WERI-Rb-1 (cell line): ENCODE measurements at places on chromosomes 3 and 15.

DNA sequence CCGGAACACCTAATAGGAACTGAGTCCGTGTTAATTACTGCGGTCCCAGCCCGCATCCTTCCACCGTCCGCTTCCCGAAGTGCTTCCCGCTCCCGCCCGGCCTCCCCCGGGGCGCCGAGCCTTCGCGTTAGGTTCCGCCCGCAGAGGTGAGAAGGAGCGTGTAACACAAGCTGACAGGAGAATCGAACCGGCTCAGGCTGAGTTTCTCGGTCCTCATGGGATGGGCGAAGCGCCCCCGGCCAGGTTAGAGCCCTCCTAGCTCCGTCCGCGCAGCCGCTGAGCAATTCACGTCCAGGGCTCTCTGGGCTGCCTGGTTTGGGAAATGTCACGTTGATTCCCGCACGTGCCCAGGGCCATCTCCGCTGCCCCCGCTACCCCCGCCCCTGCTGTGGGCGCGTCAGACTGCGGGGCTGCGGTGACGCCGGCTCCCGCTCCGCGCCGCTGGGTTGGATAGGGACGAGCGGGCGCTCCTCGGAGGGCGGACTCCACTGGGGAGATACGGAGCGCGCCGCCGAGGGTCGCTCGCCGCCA, 954 bp downstream of the CLDN11 start:
- DNase-seq, result no peak

DNA sequence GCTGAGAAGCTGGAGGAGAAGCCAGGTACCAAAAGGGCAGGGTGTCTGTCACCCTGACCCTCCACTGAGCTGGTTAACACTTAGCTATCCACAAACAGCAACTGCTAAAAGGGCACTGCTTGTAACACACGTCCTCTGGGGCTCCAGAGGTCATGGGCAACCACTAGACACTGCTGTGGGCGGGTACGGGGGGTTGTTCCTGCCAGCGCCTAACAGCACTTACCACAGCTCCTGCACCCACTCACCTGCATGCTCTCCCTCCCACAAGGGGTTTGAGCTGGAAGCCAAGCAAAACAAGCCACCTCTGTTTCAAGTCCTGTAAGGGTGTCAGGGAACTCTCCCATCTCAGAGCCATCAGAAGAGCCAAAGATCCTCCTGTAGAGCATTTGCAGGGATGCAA, 407.6 kb downstream of the MFSD1 start:
- DNase-seq, result no peak

- no peak for DNase-seq
Measured at GRCh38 chr15:62792986-62793751, 249.4 kb upstream of the TPM1 start.

GRCh38 chr3:8516047-8516661, 14.5 kb downstream of the LMCD1 start:
- no peak for DNase-seq

DNA sequence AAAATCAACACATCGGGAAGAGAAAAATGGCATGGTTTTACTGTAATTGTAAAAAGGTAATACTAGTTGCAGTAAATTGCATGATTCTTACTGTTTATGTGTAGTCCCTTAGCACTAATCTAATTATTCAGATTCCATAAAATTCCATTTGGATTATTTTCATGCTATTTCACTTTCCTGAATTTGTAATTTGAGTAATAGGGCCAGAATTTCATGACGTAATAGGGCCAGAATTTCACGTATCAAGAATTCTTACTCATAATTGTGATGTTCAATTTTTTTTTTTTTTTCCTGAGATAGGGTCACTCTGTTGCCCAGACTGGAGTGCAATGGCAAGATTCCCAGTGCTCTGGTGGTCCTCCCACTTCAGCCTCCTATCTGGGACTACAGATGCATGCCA, 2.9 kb upstream of the U2SURP start:
- no peak for DNase-seq

- no peak for DNase-seq
Measured at GRCh38 chr15:62816342-62817069, 226.0 kb upstream of the TPM1 start.

DNA sequence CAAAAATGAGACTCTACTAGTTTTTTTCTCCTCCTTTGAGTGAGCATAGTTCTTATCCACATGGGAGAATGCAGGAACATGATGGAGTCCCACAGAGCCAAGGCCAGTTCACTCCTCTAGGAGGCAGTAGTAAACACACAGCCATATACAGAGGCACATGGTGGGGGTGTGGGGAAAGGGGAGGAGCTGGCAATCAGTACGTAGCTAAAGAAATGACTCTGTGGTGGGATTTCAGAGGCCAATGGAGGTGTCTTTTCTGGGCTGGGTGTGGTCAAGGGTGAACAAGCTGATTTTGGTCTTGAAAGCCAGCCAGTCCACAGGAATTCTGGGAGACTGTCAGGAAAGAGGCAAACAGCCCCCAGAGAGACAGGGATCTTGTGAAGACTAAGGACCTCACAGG, 6.6 kb upstream of the RAB11A start:
- peak; percentile 71 for DNase-seq

DNA sequence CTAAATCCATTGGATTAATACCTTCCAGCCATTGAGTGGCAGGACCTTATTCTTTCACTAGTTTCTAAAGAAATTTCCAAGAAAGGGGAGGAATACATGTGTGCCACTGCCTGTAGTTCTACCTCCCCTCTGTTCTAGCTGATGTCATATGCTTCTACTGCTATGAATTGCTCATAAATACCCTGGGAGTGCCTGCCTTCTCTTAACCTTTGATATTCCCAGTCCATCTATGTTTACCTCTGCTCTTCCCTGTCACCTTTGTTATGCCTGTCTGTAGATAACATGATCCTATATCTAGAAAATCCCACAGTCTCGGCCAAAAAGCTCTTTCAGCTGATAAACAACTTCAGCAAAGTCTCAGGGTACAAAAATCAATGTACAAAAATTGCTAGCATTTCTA, 486.9 kb upstream of the ARRDC4 start:
- DNase-seq, result no peak

- DNase-seq, result no peak
Measured at GRCh38 chr3:23867838-23868237, 49.0 kb downstream of the NKIRAS1 start.

GRCh38 chr3:141231952-141232823, 563 bp downstream of the PXYLP1 start:
- DNase-seq, result peak; percentile 54

DNA sequence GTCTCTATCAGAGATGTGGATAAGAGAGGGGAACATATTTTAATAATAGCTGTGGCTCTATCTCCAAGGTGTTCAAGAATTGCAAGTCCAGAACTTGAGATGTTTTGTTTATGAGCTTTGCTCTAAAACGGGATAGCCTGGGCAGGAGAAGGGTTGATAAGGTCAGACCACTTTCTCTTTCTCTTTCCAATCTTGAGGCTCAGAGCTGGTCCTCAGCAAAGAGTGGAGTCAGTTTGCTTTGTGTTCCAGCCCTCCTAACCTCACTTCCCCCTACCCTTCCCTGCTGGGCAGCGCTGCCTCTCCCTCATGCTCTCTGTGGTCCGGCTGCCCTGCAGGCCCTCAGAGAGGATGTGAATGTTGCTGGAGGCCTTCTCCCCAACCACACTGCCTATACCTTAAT, 13.8 kb downstream of the KLHL6 start:
- DNase-seq, result no peak

DNA sequence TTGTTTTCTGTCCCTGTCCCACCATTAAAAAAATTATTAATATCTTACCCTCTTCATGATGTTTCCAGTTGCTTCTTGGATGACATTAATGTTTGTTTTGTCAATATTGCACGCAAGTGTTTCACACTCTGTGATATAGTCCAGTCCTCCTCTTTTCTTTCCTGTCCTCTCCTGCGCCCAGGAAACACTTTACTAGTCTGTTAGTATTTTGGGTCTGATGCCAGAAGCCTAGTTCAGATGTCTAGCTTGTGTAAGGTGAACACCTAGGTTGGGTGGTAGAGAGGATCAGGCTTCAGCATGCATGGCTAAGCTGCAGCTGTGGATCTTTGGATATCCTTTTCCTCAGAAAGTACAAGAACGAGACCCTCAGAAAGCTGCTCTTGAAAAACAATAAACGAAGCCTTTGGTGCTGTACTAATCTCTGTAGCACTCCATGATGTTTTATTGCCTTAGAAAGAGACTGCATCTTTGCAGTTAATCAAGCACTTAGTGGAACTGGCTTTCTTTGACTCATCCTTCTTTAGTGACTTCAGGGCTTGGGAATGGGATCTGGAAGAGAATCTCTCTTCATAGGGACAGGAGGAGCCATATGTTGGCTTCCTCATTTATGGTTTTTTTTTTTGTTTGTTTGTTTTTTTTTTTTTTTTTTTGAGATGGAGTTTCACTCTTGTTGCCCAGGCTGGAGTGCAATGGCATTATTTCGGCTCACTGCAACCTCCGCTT, 253.4 kb downstream of the LPP start:
- DNase-seq, result no peak

DNA sequence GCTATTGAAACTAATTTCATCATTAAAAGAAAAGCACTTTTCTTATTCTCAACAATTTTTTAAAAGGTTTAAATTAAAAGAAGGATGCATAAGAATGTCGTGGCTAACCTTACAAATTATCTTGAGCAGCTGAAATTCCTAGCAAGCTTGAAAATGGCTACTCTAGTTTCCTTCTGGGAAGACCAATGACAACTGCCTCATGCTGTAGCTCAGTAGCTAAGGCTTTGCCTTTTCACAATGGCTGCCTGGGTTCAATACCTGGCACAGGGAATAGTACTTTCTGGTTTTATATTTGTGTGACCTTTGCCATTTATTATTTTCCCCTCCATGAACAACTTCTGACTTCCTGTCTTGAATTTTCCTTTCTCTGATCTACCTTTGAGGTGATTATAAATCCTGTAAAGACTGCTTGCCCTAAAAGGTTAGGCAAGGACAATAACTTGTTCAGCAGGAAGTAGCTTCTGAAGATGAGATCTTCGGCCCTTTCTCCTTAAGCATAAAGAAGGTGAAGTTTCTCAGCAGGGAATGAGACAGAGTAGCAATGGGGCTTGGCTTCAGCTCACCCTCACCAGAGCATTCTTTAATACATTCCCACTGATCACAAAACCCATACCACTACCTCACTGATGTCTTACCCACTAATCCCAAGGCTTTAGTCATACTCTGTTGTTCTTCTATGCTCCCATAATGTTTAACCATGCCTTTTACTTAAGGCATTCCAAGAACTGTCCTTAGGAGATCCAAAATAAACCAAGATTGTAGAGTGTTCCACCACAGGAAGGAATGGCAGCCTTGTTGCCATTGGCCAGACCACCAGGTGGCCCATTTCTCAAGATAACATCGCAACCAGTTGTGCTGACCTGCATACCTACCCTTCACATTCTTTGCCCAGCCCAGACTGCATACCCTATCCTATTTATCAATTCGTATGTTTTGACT, 276.8 kb downstream of the ULK4 start:
- no peak for DNase-seq

DNA sequence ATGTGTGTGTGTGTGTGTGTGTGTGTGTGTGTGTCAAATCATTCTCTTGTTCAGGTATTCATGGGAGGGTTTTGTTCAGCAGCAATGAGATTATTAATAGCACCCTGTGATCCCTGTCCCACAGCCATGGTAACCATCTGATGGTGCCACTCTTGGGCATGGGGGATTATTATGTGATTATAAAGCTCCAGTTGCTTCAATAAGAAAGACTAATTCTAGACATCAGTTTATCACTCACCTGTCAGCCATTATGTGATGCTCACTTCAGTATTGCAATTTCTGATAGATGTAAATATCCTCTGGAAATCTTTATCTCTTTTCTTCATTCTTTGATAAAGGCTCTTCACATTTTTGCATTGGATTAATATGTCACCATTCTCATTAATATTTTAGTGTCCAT, 145.9 kb upstream of the POU1F1 start:
- DNase-seq, result no peak

DNA sequence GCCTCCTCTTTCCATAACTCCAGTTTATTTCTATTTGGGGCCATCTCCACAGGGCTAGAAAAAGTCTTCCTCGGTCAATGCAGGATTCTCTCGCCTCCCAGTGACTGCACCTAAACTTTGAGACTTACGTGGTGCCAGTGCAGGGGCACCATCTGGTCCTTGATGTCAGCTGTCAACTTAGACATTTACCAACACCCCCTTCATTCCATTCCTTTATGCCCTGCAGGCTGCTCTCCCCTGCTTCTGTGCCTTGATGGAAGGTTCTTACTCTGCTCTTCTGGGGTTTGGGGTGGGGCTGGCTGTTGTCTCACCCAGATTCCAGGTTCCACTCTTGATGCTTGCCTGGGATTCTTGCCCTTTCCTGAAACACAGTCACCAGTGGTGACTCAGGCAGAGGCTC, 101.8 kb downstream of the ST8SIA2 start:
- no peak for DNase-seq

GRCh38 chr15:45111390-45112142, 2.4 kb downstream of the DUOX2 start:
- DNase-seq, result no peak

DNA sequence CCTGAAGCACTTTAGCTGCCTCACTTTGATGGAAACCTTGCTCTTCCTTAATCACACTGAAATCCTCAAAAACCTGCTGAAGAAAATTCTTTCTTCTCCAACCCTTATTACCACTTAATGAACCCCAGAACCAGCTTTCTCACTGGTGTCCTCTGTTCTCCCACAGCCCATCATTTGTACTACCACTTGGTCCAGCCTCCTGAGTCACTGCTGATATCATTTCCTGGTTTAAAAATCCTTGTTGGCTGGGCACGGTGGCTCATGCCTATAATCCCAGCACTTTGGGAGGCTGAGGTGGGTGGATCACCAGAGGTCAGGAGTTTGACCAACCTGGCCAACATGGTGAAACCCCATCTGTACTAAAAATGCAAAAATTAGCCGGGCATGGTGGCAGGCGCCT, 418.6 kb upstream of the KCNMB2 start:
- no peak for DNase-seq

DNA sequence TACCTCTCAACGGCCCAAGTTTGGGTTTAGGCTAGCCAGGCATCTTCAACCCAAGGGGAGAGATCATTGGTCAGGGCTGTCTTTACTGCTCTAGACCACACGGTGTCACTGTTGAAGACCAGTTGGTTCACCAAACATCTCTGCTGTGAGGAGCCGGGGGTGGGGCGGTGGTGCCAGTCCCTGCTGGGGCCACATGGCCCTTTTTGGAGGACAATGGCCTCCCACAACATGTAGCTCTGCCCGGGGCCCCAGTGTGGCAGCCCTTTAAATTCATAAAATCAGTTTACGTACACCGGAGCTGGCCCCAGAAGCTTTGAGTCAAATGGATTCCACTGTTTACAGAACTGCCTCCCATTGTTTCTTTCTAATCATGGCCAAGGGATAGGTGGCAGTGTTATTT, 19.1 kb upstream of the TM4SF18 start:
- peak; percentile 75 for DNase-seq

GRCh38 chr3:121665488-121665887, 4.8 kb upstream of the HCLS1 start:
- DNase-seq, result no peak

DNA sequence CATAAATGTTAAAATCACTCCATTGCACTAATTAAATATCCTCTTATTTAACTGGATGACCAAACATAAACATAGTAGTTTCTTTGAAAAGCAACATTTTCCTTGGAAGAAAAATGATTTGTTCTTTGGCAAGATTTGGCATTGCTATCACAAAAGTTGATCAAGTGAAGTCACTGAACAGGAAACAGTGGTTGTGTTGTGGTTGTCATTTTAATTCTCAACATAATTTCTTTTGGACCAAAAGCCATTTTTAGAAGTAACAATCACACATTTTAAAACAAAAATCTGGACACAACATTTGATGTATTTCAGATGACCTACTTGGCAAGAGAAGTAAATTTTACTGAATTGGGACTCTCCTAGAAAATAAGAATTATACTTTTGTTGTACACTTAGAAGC, 872.3 kb downstream of the ROBO1 start:
- no peak for DNase-seq

GRCh38 chr15:71167445-71168165, 52.3 kb downstream of the THSD4 start:
- no peak for DNase-seq

GRCh38 chr3:175093748-175094147, 234.6 kb downstream of the NAALADL2 start:
- DNase-seq, result no peak
